Heart right ventricle (tissue), 16 donors: ENCODE measurements at places on chromosomes 1 and 21. TPM values are rescaled to one million over a fixed set of nuclear protein-coding genes. Genes with fewer than 3 reads are reported as not detected.
A peak's percentile ranks its signal among the peaks of the same experiment; 100 is the strongest.

DNA sequence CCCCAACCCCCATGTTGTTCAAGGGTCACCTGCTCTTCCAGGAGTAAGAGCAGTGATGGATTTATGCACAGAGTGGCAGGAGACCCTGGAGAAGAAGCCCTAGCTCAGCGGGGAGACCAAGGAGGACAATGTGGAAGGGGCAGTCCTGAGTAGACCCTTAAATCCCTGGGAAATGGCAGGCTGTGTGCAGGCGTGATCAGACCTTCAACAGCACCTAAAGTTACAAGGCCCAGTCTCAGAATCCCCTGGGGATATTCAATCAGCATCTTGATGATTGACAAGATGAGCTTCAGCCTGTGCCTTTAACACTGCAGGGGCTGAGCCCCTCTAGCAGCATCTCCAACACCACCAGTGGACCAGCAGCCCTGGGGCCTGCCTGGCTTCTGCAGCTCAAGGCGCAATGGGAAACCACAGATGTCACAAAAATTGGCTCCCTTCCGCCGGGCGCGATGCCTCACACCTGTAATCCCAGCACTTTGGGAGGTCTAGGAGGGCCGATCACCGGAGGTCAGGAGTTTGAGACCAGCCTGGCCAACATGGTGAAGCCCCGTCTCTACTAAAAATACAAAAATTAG is 60.4 kb downstream of the IRF2BP2 start:
- no peak for DNase-seq

The HEYL gene
- 16.3 TPM for total RNA-seq

DNA sequence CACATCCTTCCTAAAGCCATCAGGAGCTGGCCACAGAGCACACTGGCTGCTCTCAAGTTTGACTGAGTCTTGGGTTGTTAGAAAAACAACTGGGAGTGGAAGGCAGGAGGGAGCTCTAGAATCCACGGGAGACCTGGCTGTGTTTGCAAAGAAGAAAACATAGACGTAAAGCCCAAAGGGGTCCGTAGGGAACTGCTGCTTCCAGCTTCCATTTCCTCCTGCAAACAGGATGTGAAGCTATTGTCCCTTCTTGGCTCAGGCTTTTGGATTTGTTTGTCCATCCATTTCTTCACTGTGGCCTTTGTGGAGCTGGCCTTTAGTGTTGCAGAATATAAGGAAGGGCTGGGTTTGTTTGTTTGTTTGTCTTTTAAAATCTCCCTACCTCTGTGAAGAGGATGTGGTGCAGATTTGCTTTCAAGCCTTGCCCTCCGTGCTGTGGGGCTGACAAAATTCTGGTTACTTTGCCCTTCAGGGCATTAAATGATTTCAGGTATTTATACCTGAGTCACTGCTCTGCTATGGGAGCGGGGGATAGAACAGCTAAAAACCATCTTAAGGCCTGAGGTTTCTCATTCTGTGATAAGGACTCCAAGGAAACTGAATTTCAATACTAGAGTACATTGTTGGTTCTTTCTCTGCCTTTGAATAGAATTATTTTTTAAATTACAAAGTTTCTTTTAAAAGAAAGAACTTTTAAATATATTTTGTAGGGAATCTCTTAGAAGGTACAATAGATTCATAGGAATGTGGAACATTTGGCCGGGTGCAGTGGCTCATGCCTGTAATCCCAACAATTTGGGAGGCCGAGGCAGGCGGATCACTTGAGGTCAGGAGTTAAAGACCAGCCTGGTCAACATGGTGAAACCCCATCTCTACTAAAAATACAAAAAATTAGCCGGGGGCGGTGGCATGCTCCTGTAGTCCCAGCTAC is 74.3 kb downstream of the MPZL1 start:
- no peak for DNase-seq

DNA sequence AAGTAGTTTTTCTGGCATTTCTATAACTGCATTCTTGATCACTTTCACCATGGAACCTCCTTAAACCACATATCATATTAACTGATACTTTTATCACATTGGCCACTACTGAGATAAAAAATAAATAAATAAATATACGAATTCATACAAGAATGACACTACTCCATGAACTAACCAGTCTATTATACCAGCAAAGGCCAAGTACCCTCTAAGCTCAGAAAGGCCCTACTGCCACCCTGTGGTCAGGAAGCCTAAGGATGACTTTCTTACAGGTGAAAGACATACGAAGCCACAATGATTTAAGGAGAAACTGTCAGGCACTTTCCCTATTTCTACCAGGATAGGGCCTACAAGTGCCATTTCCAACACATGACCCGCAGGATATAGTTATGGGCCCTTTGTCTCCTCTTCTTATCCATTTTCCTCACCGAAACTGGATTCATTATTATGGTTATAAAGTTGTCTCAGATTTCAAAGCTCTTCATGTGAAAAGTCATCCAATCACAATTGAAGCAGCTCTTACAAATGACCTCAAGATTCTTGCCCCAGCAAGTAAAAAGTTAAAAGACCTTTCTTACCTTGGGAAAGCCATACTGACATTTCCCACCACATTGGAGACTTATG is 23.9 kb downstream of the DNAJC8 start:
- DNase-seq: peak; percentile 52

- DNase-seq: no peak
Observed at GRCh38 chr1:2533365-2533764, 3.3 kb upstream of the HES5 start.

GRCh38 chr1:184270556-184270955 is 116.3 kb upstream of the C1orf21 start:
- DNase-seq: no peak

The HPDL gene
- not detected for total RNA-seq

- no peak for DNase-seq
Observed at GRCh38 chr1:20873311-20873710, 86.2 kb upstream of the HP1BP3 start.

- no peak for DNase-seq
Observed at GRCh38 chr1:112697781-112698201, 9.1 kb downstream of the RHOC start.
